BJ (cell line): ENCODE measurements at places on chromosomes 13 and 19.
A peak's percentile ranks its signal among the peaks of the same experiment; 100 is the strongest.

- DNase-seq: no peak
Observed at GRCh38 chr13:46079770-46080169, 25.1 kb downstream of the CPB2 start.

DNA sequence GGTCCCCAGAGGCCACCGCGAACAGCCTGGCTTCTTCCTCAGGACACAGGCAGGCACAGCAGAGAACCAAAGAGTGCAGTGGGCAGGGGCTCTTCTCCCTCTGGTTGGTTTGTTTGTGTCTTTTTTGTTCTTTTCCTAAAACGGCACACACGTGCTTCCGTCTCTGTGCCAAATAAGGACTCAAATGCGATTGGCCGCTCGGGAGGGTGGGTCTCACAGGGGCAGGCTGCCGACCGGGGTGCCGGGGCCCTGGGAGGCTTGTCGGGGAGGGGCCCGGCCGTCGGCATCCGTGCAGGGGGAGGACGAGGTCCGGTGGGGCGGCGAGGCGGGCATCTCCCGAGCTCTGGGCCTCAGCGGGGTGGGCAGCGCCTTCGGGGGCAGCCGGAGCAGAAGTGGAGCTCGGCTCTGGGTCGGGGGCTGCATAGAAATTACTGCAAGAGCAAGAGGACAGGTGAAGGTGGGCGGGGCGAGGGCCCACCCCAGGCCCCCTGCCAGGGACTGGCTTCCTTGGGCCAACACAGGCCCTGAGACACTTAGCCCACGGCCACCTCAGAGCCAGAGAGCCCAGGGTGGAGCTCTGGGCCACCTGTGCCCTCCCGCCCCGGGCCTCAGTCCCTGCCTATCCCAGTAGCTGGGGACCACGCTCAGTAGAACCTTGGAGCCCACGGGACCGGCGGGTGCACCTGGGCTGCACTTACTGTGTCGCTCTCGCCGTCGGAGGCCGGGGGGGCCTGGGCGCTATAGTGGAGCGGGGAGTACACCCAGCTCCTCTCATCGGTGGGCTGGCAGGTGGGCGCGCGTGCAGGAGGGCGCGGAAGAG, 6.4 kb upstream of the CACTIN start:
- no peak for DNase-seq

- DNase-seq: no peak
Observed at GRCh38 chr19:6577476-6578125, 13.3 kb downstream of the CD70 start.

- DNase-seq: no peak
Observed at GRCh38 chr13:31172535-31172934, 10.8 kb upstream of the HSPH1 start.

DNA sequence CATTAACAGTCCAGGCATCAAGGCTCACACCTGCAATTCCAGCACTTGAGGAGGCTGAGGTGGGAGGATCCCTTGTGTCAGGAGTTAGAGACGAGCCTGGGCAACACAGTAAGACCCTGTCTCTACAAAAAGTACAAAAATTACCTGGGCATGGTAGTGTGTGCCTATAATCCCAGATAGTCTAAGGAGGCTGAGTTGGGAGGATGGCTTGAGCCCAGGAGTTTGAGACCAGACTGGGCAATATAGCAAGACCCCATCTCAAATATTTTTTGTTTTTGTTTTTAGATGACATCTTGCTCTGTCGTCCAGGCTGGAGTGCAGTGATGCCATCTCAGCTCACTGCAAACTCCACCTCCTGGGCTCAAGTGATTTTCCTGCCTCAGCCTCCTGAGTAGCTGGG, 40.1 kb upstream of the ONECUT3 start:
- no peak for DNase-seq

DNA sequence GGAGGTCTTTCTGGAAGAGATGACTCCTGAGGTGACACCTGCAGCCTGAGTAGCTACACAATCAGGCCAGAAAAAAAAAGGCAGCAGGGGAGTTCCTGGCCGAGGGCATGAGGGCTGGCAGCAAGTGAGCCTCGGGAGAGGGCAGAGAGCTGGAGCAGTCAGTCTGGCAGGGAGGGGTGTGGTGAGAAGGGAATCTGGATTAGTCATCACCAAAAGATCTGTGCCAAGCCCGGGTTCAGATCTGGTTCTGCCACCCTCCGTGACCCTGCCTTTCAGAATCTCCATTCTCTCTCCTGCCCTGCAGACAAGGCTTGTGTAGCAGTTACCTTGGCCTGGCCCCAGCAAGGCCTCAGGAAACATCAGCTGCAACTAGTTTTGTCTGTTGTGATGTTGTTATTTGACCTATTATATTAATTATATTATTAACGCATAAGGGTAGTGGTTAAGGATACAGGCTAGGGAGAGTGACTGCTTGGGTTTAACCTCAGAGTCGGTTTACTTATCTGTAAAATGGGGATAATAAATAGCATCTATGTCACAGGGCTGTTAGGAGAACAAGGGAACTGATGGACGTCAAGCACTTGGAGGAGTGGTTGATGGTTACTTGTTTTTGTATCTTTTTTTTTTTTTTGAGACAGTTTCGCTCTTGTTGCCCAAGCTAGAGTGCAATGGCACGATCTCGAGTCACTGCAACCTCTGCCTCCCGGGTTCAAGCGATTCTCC, 2.7 kb upstream of the CAPNS1 start:
- no peak for DNase-seq

GRCh38 chr13:114261328-114261965, 20.0 kb upstream of the UPF3A start:
- no peak for DNase-seq

- DNase-seq: no peak
Observed at GRCh38 chr13:111325146-111325890, 4.9 kb downstream of the TEX29 start.

DNA sequence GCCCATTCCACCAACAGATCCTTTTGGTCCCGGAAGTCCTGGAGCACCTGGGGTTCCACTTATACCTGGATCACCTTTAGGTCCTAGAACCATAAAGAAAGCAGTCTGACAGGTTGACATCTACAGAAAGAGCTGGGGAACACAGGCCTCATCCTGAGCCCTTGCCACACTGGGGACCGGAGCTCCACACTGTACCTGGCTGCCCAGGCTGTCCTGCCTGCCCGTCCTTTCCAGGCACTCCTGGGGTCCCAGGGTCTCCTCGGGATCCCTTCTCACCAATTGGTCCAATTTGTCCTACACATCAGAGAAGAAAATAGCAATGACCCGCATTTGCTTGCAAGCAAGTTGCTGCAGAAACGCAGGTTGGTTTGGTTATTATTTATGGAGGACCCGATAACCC, 130.5 kb downstream of the COL4A1 start:
- no peak for DNase-seq

DNA sequence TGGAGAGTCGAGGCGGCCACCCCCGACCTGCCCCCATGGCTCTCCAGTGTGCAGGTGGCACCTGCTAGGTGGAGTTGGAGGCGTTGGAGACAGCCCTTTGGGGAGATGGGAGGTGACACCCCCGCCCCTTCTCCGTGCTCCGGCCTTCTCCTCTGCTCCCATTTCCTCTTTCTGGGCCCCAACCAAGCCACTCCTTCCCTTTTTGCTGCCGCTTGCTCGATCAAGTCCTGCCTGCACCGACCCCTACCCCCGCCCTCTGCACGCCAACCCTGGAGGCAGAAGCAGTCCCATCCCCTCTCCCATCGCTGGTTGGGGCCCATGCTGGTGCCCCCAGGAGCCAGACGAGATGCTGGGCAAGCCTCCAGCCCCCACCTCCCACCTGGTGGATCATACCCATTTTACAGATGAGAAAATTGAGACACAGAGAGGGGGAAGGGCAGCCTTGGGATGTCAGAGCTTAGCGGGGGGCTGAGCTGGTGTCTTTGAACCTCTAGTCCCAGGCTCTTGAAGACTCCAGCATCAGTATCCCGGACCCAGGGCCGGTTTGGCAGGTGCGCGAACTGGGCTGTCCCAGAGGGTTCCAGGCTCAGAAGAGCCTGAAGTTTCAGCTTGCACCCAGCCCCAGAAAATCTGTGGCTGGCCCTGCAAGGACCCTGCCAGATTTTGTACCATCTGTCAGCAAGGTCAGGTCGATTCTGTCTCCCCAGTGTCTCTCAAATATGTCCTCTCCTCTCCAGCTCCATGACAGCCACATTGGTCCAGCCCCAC, 10.3 kb downstream of the GNA15 start:
- no peak for DNase-seq

DNA sequence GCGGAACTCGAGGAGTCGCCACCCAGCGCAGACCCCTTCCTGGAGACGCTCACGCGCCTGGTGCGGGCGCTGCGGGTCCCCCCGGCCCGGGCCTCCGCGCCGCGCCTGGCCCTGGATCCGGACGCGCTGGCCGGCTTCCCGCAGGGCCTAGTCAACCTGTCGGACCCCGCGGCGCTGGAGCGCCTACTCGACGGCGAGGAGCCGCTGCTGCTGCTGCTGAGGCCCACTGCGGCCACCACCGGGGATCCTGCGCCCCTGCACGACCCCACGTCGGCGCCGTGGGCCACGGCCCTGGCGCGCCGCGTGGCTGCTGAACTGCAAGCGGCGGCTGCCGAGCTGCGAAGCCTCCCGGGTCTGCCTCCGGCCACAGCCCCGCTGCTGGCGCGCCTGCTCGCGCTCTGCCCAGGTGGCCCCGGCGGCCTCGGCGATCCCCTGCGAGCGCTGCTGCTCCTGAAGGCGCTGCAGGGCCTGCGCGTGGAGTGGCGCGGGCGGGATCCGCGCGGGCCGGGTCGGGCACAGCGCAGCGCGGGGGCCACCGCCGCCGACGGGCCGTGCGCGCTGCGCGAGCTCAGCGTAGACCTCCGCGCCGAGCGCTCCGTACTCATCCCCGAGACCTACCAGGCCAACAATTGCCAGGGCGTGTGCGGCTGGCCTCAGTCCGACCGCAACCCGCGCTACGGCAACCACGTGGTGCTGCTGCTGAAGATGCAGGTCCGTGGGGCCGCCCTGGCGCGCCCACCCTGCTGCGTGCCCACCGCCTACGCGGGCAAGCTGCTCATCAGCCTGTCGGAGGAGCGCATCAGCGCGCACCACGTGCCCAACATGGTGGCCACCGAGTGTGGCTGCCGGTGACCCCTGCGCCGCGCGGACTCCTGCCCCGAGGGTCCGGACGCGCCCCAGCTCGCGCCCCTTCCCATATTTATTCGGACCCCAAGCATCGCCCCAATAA, 2.3 kb downstream of the AMH start:
- no peak for DNase-seq

GRCh38 chr13:53631511-53631910, 602.9 kb downstream of the OLFM4 start:
- DNase-seq: no peak

DNA sequence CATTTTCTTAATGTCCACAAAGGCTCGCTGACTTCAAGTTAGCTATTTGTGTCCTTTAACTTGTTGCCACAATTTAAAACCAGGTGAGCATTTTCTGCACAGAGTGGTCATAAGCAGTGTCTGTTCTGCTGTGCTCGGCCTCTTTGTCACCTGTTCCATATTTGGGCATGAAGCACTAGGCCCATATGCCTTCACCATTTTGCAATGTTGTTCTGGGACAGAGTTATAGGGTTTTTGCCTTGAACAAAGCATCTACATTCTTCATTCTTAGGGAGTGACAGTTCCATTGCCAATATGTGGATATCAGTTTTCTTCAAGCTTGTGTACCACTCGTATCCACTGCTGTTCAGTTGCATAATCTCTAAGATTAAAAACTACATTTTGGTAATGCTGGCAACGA, 56.1 kb downstream of the LRCH1 start:
- DNase-seq: no peak

- DNase-seq: no peak
Observed at GRCh38 chr13:24220086-24220703, 59.7 kb downstream of the SPATA13 start.

DNA sequence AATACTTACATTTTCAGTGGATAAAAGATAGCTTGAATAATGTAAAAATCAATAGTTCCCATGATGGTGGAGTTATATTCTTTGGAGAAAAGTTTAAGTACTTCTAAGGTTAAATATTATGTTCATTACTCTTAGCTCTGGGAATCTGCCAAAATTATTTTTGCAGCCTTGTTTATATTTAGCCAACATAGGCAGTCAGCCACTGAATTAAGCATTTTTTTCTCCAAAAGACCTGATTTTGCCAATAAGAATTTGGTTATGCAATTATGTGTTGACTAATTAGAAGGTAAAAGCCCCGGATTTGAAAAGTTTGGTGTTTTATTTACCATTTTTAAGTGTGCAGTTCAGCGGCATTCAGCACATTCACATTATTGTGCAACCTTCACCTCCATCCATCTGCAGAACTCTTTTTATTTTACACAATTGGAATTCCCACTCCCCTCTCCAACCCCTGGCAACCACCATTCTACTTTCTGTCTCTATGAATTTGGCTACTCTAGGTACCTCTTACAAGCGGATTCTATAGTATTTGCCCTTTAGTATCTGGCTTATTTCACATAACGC, 90.1 kb upstream of the C1QTNF9B start:
- DNase-seq: peak; percentile 29

DNA sequence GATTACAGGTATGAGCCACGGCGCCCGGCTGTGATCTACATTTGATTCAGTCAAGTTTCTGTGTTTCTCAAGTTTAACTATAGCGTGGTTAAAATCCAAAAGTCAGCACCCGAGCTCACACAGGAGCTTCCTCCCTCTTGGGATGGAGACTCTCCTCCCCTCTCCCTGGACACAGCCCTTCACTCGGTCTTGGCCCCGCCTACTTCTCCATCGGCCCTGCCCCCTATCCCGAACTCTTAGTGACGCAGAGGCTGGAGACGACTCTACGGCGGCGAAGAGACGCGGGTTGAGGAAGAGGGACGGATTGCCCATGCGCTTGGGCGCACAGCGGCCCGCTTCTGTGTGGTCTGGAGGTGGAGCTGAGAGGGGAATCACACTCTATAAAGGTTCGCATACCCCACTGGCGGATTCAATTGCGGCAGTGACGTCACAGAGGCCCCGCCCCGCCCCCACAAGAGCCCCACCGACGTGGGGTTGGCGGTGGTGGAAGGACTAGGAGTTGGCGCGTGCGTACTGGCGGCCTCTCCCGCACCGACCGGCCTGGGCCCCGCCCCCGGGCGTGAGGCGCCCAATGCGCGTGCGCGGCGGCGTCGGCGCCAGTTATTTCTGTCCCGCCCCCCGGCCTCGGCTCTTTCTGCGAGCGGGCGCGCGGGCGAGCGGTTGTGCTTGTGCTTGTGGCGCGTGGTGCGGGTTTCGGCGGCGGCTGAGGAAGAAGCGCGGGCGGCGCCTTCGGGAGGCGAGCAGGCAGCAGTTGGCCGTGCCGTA, at the start of gene TRIM28:
Gene TRIM28, plus strand, starts transcription at position 239 of the 765 bp plus-strand sequence. CDS start 694 bp downstream, outside the sequence.
- DNase-seq: peak; percentile 97
